ENCODE measurements at places on chromosomes 2 and 18.
A peak's percentile ranks its signal among the peaks of the same experiment; 100 is the strongest.

DNA sequence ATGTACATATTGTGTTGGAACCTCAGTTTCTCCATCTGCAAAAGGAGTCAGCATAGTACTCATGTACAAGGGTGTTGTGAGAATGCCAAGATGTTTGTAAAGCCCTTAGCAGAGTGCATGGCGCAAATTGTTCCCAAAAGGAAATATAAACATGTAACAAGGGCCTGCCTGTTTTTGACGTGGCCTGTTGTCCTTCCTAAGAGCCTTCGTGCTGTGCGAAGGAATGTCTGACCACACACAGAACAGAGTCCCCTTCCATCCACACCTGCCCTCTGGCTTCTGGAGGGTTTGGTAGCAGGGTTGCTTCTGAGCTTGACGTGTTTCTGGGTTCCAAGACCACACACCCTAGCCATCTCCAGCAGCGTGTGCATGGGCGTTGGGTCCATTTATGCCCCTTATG lies 34.9 kb downstream of the CABLES1 start:
- no peak for DNase-seq

DNA sequence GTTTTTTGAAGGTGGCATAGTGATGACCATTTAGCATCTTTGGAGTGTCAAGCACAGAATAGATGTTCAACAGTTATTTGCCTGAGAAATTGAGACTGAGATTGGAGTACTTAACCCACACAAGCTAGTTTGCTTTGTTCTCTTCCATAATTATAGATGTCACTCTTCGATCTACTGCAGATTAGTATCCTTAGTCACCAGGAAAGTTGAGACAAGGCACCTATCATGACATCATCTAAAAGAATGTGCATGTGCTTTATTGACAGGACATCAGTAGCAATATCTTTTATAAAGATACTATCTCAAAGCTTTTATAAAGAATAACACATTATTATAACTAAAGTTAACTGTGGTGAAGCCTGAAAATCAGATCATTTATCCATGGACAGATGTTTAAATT lies 6.4 kb downstream of the VRK2 start:
- DNase-seq = no peak

- DNase-seq = peak; percentile 48
Measured at GRCh38 chr2:96869281-96869821, 529 bp downstream of the SEMA4C start.

DNA sequence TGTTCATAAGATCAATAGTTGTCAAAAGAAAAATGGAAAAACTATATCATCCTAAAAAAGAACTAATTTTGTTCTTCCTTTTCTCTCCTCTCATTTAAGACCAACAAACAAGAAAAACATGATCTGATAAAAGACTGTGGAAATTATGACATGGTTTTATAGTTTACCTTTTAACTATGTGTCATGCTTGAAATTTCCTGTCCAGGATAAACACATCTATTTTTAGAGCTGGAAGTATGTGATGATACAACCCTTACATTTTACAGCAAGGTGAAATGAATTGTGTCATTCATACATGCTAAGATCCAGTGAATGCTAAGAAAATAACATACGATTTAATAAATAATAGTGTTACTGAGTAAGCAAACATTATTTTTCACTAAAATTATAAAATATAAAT lies 89.9 kb downstream of the GULP1 start:
- peak; percentile 91 for DNase-seq

DNA sequence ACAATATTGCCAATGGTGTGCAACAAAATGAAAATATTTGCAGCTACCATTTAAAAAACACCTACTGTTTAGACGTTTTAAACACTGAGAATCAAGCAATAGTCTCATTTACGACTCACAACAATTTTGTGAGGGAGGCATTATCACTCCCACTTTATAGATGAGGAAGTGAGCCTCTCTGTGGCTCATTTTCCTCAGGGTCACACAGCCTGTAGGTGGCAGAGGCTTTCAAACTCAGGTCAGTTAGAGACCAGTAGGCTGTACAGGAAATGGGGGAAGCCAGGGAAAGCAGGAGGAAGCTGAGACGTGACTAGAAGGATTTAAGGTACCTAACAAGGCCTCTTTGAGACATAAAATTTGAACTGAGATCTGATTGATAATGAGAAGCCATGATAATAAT lies 95.0 kb upstream of the ZNF521 start:
- no peak for DNase-seq

DNA sequence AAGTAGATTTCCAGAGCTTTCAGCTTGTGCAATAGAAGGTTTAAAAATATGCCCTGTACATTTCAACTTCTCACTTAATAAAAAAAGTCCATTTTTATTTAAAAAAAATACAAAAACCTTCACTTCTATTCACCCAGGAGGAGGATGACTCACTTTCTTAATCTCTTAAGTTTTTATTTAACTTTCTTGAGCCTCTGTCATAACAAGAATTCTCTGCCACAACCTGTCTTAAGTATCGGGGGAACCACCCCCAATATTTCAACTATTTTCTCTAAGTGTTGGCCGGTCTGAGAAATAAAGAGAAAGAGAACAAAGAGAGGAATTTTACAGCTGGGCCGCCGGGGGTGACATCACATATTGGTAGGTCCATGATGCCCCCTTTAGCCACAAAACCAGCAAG lies 58.4 kb downstream of the LRATD1 start:
- DNase-seq = no peak

GRCh38 chr2:180938451-180938850 lies 42.0 kb upstream of the UBE2E3 start:
- peak; percentile 64 for DNase-seq

DNA sequence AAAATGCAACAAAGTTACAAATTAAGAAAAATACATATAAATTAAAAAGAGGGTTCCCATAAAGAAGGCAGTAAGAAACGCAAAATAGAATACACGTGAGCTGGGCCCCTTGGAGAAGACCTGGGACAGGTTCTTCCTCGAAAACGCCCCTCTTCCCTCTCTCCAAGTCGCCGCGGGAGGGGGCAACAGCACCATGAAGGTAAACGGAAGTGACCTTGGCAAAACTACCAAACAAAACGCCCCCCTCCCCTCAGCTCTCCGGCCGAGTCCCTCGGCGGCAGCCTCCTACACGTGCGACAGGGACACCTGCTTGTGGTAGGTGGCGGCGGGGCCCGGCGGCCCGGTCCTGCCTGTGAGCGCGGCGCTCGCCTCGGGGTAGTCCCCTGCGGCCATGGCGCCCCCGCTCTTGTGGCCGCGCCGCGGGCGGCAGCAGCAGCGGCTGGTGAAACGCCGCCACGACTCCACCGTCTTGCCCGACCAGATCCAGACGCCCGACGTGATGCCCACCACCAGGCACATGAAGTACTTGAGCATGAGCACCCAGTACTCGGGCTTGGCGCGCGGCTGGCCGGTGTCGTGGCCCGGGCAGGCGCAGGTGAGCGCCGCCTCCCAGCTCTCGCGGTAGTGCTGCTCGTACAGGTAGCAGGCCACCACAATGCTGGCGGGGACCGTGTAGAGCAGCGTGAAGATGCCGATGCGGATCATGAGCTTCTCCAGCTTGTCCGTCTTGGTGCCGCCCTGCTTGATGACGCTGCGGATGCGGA lies 2.8 kb downstream of the FZD5 start:
- DNase-seq = no peak

GRCh38 chr2:188068093-188068492 lies 223.6 kb upstream of the GULP1 start:
- DNase-seq = peak; percentile 57

DNA sequence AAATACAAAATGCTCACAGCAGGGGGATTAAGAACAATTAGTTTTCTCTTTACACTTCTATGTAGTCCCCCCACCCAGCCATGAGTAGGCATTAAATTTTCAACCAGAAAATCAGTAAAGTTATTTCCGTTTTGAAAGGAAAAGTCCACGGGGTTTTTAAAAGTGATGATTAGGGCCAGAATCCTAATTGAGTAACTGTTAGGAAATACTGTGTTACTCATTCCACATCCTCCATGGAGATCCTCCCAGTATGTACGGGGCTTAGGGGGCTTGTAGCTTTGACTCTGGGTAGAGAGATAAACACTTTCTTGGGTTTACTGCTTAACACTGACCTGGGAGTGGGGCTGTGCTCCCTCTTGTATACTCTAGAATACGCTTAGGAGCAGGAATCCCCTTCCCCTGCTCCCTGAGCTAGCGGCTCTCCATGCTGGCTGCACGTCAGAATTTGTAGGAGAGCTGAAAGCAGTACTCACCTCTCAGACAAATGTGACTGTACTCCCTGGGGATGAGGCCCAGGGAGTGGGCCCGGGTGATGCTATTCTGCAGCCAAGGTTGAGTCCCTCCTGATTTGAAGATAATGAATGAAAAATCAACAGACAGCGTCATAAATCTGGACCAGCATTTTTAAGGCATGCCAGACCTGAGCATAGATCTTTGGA lies 100.5 kb downstream of the SLC4A3 start:
- no peak for DNase-seq

GRCh38 chr2:176297067-176297466 lies 27.8 kb downstream of the MTX2 start:
- no peak for DNase-seq

GRCh38 chr2:119290859-119291587 lies 67.4 kb downstream of the STEAP3 start:
- DNase-seq = peak; percentile 12

- DNase-seq = no peak
Measured at GRCh38 chr18:24333084-24333483, 64.5 kb downstream of the OSBPL1A start.

GRCh38 chr2:105749583-105750400 lies 5.1 kb downstream of the NCK2 start:
- peak; percentile 57 for DNase-seq

DNA sequence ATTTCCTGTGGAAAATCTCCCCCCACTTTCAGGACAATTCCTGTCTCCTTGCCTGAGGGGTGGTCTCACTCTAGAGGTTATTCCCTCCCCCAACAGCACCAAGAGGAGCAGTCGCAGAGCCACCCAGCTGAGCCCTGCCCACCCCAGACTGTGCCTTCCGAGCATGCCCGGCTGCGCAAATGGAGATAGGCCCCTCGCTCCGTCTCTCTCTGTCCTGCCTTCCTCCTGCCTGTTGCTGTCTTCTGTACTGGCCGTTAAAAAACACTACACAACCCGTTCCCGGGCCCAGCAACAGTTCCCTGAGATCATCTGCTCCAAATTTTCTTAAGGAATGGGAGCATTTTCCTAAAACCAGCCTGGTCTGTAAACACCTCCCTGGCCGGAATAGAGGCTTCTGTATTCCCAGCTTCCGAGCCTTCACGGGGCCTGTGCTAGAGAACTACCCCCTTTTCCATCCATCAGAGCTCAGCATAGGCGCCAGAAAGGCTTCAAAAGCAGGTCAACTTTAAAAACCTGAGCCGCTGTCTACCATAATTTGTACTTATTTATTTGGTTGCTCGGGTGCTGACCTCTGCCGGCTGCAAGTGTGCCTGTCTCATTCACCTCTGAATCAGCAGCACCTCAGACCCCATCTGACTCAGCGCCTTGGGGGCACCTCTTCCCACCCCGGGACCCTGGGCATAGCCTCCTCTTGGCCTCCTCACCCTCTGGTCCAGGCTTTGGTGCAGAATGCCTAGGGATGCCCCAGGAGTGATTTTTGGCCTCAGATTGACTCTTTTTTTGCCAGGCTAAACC lies 159.4 kb downstream of the PXDN start:
- no peak for DNase-seq

- DNase-seq = no peak
Measured at GRCh38 chr18:44341759-44342158, 338.9 kb upstream of the SETBP1 start.

- no peak for DNase-seq
Measured at GRCh38 chr2:206255003-206255402, 19.5 kb upstream of the ZDBF2 start.

DNA sequence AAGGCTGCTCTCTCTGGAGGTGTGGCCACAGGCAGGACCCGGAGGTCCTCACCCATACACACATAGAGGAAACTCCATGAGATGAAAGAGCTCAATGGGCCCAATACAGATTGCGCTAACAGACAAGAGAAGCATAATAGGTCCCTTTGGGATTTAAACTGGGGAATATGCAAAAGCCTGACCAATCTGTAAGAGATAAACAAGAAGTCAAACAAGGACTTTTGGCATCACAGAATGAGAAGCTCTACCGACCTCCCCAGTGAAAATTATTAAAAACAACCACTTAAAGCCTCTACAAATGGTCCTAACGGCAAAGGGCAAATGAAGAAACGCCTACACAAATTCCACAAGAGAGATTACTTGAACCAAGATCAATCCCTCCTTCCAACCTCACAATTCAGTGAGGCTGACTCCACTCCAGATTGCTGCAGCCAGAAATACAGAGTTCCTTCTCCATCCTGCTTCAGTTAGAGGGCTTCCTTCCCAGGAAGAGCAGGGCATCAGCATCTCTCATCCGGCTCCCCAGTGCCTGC lies 10.8 kb downstream of the IWS1 start:
- no peak for DNase-seq

- DNase-seq = no peak
Measured at GRCh38 chr2:37670378-37671008, 949 bp downstream of the CDC42EP3 start.

- no peak for DNase-seq
Measured at GRCh38 chr2:231531883-231532755, 1.9 kb upstream of the NMUR1 start.

GRCh38 chr2:134199123-134199522 lies 54.7 kb upstream of the MGAT5 start:
- no peak for DNase-seq

- DNase-seq = no peak
Measured at GRCh38 chr2:223221139-223221835, 169.3 kb downstream of the KCNE4 start.

DNA sequence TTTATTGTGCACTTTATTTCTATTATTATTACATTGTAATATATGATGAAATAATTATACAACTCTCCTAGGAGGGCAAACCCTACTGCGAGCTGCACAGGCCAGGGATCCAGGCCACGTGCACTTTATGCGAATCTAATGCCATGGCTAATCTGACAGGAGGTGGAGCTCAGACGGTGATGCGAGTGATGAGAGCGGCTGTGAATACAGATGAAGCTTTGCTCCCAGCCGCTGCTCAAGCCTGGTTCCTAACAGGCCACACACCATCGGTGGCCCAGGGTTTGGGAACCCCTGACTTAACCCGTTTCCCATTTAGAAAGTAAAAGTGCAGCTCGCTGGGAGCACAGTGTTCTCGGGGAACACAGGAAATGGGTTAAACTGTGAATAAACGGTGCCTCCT lies 40.8 kb upstream of the RAB6D start:
- no peak for DNase-seq

- no peak for DNase-seq
Measured at GRCh38 chr2:70743677-70744076, 24.3 kb downstream of the ADD2 start.

DNA sequence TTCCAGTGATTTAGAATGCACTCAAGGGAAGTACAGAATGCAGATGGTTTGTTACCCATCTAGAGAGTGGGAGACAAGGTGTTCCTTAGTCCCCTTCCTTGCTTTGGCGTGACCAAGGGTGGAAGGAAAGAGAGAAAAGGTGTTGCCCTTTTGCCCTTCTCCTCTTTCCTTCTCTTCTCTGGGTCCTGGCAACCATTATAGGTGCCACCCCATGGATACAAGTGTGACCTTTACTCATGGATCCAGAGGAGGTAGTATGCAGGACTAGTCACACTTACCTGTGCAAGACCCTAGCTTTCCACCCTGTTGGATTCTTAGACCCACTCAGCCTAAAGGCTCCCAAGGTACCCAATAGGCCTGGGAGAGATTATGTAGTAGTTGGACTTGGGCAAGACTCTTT lies 11.6 kb upstream of the RBFA start:
- no peak for DNase-seq
